ENCODE measurements at places on chromosomes 7 and 10. TPM values are rescaled to one million over a fixed set of nuclear protein-coding genes. Genes with fewer than 3 reads are reported as not detected.
A peak's percentile ranks its signal among the peaks of the same experiment; 100 is the strongest.

DNA sequence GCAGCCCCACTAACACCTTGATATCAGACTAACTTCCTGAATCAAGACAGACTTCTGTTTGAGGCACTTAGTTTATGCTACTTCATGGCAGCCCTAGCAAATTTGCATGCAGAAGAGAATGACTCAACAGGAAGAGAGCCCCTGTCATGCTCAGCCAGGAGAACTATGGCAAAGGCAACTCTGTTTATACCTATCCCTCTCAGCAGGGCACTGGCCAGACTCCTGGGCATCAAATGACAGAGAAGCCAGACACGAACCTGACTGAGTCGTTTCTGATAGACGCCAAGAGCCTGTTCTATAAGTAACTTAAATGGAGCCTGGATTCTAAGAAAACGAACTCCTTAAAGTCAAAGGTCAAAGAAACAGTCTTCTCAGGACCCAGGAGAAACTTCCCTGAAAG lies 50.9 kb upstream of the UNC5B start:
- no peak for DNase-seq

DNA sequence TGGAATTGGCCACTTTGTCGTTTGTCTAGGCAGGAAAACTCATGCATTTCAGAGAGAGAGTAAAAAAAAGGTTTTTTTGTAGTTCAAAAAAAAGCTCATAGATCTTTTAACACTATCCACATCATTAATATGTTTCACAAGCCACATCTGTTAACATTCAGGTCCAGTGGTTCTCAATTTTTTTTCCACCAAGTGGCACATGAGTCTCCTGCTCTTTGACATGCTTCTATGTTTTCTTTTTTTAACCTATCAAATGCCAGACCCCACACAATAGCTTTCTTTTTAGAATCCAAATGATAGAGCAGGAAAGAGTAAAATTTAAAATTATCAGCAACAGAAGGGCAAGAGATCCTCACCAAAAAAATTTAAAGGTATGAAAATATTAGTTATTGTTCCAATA lies 20.3 kb downstream of the NOD1 start:
- DNase-seq = no peak

- no peak for DNase-seq
Observed at GRCh38 chr7:151176401-151176800, 8.9 kb upstream of the GBX1 start.

GRCh38 chr7:78301407-78301806 lies 502.8 kb downstream of the PHTF2 start:
- DNase-seq = no peak

DNA sequence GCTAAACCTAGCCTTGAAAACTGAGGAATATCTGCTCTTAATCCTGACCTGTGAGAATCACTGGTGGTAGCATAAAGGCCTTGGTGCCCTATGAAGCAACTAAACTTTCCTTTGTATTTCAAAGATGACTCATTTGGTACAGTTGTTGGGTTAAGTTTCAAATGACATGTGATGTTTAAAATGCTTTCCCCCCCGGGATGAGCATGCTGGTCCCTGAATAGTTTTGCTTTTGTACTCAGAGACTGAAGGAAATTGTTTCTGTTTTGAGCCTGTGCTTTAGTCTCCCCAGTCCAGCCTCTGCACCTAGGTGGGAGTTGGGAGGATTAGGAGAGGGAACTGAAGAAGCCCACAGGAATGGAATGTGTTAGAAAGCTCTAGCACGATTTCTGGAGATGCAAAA lies 258.9 kb upstream of the NPY start:
- DNase-seq = no peak

DNA sequence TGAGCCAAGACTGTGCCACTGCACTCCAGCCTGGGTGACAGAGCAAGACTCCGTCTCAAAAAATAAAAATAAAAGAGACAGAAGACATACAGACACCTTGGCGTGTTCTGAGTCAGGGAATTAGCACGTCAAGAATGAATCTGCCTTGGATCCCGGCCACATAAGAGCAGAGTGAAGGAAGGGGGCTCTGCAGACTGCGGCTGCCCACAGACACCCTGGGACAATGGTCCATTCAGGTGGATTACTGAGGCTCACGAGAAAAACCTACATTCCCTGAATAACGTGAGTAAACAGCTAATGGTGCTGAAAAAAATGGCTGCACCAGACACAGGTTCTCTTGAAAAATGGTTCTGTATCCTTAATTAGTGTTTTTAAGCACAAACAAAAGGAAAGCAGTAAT lies 100.1 kb upstream of the FGFR2 start:
- no peak for DNase-seq

GRCh38 chr10:5413012-5413938 lies 918 bp downstream of the NET1 start:
- no peak for DNase-seq

- no peak for DNase-seq
Observed at GRCh38 chr10:127279334-127279774, 83.0 kb upstream of the INSYN2A start.

GRCh38 chr10:66805612-66806011 lies 120.2 kb upstream of the LRRTM3 start:
- DNase-seq = no peak

DNA sequence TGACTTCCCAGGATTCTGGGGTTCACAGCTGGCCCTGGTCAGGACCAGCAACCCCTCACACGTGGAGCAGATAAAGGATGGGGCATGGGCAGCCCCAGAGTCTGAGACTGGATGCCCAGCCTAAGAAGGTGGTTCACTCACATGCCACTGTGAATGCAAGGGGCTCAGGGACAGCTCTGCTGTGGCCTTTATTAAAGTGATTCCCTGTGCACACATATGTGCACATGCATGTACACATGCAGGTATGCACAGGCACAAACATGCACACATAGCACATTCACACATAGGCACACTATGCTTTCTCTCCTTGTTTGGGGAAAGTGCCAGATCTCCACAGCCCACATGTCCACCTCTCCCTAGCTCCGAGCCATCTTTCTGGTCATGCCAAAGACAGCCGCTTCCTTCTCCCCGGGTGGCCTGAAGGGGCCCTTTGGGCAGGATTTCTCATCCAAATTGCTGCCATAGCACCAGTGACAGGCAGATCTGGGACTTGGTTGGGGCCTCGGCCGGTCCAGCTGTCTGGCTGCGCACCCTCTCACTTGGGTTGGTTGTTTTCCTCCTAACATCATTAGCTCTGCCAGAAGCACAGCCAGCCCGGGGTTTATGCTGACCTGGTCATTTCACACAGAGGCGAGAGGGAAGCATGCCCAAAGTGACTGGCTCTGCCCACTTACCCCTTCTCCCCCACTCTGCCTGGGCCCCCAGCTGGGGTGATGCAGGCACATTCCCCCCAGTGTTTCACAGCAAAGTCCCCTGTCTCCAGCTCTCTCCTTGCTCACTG lies 1.4 kb downstream of the GCK start:
- no peak for DNase-seq

- peak; percentile 55 for DNase-seq
Observed at GRCh38 chr10:26555719-26556368, 117.7 kb downstream of the APBB1IP start.

- DNase-seq = no peak
Observed at GRCh38 chr10:59830601-59831259, 75.6 kb downstream of the CCDC6 start.

DNA sequence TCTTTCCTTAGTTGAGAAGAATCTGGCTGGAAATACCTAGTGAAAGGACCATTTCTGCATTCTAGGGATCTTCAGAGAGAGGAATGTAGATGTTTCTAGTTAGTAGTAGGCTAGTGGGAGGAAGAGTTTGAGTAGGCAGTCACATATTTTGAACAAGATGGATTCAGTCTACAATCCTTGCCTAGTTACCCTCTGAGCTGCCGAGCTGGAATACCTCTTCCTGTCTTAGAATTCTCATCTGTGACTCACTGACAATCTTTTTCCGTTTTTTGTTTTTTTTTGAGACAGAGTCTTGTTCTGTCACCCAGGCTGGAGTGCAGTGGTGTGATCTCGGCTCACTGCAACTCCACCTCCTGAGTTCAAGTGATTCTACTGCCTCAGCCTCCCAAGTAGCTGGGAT lies 30.7 kb upstream of the PLPP4 start:
- DNase-seq = no peak

GRCh38 chr10:119724593-119725516 lies 995 bp upstream of the INPP5F start:
- peak; percentile 44 for DNase-seq

GRCh38 chr10:23534761-23535160 lies 95.9 kb downstream of the OTUD1 start:
- no peak for DNase-seq

DNA sequence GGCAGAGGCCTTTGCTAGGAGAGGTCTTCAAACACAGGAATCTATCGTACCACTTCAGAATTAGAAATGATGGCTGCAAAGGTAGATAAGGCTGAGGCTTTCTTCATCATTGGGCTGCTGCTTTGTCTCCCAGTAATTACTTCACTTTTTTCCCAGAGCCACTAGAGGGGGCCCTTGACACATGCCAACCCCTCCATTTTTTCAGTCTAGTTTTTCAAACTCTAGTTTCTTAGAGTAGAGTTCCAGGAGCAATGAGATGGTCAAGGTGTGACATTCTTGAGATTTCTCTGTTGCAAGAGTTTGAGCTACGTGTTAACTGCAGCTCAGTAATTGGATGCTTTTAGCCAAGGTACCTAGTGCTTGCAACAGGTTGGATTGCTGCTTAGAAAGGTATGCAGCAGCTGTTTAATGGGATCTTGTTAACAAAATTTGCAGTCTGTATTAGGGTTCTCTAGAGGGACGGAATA lies 33.8 kb upstream of the RBM20 start:
- no peak for DNase-seq

DNA sequence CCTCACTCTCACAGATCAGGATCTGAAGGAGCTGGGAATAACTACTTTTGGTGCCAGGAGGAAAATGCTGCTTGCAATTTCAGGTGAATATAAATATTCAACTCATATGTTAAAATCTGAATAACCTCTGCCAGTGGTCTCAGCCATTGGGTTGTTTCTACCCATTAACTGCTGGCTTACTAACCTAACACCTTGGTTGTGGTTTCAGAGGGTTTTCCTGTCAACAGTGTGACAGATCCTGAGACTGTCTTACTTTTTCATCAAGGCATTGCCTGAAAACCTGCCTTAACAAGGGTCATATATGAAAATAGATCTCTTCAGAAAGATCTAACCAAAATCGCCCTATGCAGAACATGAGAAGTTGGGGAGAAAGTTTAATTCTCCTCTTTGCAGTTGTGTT lies 307.7 kb downstream of the BICC1 start:
- DNase-seq = no peak

- DNase-seq = no peak
Observed at GRCh38 chr10:29107866-29108498, 180.9 kb upstream of the LYZL1 start.

DNA sequence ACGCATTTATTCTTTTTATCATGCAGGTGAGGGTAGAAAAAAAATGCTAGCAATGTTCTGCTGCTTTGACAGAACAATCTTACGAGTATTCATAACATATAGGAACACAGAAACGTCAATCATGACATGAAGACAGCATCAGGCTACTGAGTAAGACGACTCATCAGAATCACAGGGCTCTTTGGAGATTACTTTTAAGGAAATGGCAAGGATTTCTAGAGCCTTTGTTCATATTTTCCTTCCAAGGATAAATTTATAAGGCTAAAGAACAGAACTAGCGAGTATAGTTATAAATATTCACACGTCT lies 39.8 kb upstream of the DNAJC1 start:
- DNase-seq = no peak

GRCh38 chr10:27530477-27530876 lies 26.4 kb downstream of the RAB18 start:
- no peak for DNase-seq

- DNase-seq = no peak
Observed at GRCh38 chr10:88693392-88694020, 12.5 kb upstream of the LIPK start.

GRCh38 chr7:155918720-155919390 lies 106.6 kb upstream of the SHH start:
- DNase-seq = peak; percentile 69

DNA sequence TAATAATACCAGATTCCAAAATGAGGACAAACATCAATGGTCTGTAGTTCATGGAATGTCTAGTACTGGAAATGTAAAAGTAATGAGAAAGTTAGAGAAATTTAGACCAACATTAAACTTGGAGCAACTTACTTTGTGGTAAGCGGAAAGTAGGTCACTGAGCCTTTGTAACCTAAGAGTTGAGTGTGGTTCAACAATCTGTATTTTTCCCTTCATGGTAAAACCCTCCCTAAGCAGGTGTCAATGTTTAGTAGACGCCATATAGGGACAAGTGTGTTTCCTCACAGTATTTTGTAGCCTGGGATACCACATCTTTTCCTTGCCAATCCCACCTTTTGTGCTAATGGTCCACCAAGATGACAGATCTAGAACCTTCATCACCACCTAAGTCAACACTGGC lies 67.3 kb upstream of the RSU1 start:
- DNase-seq = no peak

GRCh38 chr7:107999779-108000560 lies 3.0 kb downstream of the LAMB1 start:
- DNase-seq = no peak

- DNase-seq = no peak
Observed at GRCh38 chr7:98133181-98133580, 26.5 kb downstream of the LMTK2 start.

GRCh38 chr10:17256627-17257026 lies 28.6 kb downstream of the VIM start:
- no peak for DNase-seq

DNA sequence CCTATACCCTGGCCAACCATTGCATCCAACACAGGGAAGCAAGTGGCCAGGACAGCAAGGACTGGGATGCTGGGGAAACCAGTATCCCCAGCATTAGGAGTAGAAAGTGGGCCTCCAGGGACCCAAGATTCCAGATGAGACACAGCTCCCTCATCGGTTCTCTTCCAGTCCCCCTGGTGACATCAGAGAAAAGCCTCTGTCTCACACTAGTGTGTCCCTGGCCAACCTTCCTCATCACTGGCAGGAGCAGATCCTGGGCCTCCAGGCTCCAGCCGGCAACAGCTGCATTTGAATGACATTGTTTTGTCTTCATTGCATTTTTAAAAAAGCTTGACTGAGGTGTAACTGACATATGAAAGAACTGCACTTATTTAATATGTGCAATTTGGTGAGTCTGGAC lies 177.3 kb upstream of the LYZL2 start:
- no peak for DNase-seq

DNA sequence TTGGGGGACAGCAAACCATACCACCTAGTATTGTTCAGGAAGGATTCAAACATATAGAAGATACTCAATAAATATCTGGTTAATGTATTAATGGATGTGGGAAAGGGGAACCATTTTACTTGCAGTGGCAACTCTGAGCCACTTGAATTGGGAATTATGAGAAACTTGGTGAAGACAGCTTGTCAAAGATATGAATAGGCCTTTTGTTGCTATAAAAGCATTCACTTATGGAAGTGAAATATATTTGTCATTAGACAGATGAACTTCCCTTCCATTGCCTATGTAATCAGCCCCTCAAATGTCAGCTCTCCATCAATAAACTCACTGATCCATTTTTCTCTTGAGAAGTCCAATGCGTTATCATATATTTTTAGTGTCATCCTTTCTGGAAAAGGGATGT lies 56.1 kb downstream of the GPR85 start:
- DNase-seq = no peak

The MYOF gene
- polyA plus RNA-seq = 5.5 TPM

The KCND2 gene
- polyA plus RNA-seq = 0.02 TPM

The RAMP3 gene
- 58.4 TPM for polyA plus RNA-seq

The BAG3 gene
- 134 TPM for polyA plus RNA-seq

The DMTF1 gene
- polyA plus RNA-seq = 23.7 TPM

The MPP7 gene
- 4.3 TPM for polyA plus RNA-seq

The ASB4 gene
- polyA plus RNA-seq = 1.4 TPM

The SLC26A3 gene
- 0.07 TPM for polyA plus RNA-seq

The IL15RA gene
- 13.9 TPM for polyA plus RNA-seq

The OR6B1 gene
- polyA plus RNA-seq = not detected

The ECHDC3 gene
- polyA plus RNA-seq = 62.3 TPM

The ZNF425 gene
- 0.50 TPM for polyA plus RNA-seq

The PDE6C gene
- not detected for polyA plus RNA-seq

The TRIL gene
- 0.84 TPM for polyA plus RNA-seq

The BNIP3 gene
- 64.8 TPM for polyA plus RNA-seq
